Activated naive CD8-positive, alpha-beta T cell treated with anti-CD3 and anti-CD28 coated beads, Interleukin-2, amount 50 U/mL, for 24 hours (primary cell): ENCODE measurements at places on chromosomes 4 and X.

DNA sequence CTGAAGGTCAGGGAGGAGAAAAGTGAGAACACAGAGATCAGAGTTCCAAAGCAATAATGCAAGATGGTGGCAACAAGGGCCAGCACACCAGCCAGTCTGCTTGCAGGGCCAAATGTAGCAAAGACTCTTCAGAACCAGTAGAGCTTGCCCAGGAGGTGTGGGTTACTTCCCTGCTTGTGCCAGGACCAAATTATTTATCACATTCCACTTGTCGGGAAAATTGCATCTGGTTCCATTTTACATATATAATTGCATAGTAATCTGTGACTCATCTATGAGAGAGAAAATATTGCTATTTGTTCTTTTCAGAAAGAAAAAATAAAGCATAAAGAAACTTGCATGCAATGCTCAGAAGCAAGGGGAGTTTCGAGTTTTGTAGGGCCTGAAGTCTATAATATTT lies 41.4 kb downstream of the MAML3 start:
- DNase-seq: no peak

DNA sequence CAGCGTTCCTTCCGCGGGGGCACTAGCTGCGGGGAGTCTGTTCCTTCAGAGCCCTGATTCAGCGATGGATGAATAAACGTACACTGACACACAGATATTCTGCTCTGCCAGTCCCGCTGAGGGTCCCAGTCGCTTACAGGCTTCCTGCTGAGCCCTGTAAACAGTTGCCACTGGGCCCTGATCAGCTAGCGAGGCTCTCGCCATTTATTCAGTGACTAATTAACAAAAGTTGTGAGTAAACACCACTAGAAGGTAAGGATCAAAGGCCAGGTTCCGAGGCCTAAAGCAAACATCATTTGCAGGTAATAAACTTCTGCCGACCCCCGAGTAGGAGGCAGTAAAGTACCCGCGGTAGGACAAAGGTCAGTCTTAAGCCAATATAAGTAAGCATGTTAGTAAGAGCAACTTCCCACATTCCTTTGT lies 442.6 kb upstream of the GALNT7 start:
- no peak for DNase-seq

DNA sequence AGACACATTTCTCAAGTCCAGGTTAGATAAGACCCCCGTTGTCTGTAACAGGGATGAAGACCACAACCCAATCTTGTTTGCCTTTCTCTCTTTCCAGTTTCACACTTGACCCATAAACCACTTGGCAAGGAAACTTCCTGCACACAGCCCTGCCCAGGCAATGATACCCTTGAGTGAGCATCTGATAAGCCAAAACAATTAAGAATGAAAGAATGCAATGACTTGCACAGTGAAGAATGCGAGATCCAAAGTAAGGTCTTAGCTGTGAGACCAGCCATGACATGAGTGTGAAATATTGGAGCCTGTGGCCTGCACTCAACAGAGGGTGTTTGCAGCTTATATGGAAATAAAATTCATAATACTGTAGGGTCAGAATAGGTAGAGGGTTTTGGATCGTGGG lies 37.9 kb upstream of the MXRA5 start:
- no peak for DNase-seq

GRCh38 chr4:182216005-182216404 lies 27.2 kb upstream of the TENM3 start:
- no peak for DNase-seq

DNA sequence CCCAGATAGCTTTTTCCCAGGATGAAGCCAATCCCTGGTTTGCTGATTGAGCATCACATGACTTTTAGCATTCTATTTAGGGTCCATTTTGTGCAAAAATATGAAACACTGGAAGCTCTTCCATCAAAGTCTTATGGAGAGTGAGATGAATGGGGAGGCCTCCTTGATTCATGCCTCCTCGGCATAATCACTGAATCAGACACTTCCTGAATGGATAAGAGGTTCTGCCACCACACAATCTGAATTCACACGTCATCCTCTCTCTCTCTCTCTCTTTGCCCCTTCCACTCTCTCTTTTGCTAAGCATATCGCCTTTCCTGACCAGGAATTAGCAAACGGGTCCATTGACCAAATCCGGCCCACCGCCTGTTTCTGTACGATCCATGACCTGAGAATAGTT lies 68.7 kb downstream of the CRMP1 start:
- no peak for DNase-seq

- DNase-seq: no peak
Observed at GRCh38 chr4:91288702-91289311, 1015.0 kb upstream of the GRID2 start.

DNA sequence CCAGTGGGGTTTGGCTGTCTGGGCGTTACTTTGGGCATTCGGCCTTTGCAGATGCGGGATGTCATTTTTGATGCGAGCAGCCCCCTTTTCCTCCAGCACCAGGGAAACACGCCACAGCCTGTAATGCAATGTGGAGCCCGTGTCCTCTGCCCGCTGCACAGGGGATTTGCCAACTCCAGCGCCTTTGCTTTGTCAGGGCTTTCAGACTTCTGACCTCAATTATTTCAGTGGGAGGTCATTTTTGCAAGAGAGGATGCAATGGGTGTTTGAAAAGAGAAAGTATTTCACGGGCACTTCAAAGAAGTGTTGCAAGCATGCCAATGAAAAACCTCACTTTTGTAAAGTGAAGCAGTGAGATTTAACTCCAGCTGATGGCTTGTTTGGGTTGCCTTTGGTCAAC lies 11.5 kb downstream of the CLCN4 start:
- no peak for DNase-seq

GRCh38 chr4:188037003-188037713 lies 41.6 kb downstream of the ZFP42 start:
- DNase-seq: no peak

GRCh38 chr4:180799798-180800197 lies 1443.4 kb upstream of the TENM3 start:
- no peak for DNase-seq

DNA sequence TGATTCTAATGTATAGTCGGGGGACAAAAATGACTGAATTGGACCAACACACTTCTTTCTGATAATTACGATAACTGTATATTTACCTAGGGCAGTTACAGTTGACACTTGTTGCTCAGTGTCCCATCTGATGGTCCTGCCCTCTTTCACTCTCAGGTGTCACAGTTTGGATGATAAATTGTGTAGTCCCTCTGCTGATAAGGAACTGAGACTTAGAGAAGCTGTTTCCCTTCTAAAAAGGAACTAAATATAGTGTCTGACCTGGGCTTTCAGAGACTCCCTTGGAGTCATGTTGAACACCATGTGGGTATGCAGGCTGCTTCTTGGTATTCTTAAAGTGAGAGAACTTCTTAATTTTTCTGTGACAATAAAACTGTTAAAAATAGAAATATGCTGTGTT lies 23.7 kb upstream of the PNPLA4 start:
- DNase-seq: no peak

GRCh38 chr4:74364652-74365491 lies at the start of gene EREG:
TSS of gene EREG (plus strand) at chr4:74365145. CDS start at chr4:74365309, 164 bp downstream.
- DNase-seq: peak; percentile 18

GRCh38 chrX:151458824-151459223 lies 61.8 kb downstream of the VMA21 start:
- no peak for DNase-seq

DNA sequence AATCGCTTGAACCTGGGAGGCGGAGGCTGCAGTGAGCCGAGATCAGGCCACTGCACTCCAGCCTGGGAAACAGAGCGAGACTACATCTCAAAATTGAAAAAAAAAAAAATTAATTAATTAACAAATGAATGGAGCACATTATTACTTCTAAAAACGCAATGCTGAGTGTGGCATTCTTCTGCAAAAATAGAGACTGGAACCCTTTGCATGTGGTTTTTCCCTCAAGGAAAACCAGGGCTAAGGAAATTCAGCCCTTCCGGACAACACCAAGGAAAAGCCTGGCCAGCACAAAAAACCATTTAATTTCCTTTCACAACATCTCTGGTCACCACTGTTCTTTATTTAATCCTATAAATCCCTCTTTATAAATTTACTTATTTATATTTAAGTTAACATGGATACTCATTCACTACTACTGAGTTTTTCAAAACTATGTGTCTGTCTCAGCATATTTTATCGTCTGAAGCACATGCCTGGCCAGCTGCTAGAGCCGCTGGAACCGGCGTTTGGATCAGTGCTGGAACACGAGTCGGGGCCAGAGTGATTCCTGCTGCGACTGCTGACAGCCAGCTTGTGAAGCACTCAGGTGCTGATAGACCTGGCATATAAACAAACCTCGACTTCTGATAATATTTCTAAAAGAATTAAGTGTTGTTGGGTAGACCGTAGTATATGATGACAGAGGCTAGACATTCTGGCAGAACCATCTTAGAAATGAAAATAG lies 84.5 kb upstream of the WWC2 start:
- DNase-seq: no peak

GRCh38 chrX:24184018-24184417 lies 34.5 kb downstream of the ZFX start:
- no peak for DNase-seq

DNA sequence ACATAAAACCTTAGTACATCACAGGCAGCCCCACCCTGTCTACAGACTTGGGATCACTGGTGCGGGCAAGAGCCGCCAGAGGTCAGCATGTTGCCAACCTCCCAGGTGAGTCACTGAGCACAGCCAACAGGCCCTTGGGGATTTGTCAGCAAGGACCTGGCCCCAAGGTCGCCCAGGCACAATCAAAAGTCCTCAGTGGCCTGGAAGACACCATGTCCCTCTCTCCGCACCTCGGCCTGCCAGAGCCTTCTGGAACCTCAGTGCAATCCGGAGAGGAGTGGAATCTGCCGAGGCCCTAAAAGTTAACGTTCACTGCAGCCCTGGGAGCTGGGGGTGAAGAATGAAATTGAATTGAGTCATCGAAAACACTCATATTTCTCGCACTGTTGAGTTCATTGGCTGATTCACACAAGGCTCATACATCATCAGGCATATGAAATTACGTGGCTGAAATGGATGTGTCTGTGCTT lies 74.3 kb downstream of the WFS1 start:
- DNase-seq: no peak

- DNase-seq: no peak
Observed at GRCh38 chr4:68209003-68209402, 36.5 kb downstream of the TMPRSS11B start.

DNA sequence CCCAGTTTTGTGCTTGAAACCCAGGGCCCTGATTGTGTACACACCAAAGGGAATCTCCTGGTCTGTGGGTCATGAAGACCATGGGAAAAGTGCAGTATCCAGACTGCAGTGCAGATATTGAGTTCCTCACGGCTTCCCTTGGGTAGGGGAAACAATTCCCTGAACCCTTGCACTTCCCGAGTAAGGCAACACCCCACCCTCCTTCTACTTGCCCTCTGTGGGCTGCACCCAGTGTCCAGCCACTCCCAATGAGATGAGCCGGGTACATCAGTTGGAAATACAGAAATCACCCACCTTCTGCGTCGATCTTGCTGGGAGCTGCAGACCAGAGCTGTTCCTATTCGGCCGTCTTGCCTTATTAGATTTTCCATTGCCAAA lies 134.2 kb downstream of the FNIP2 start:
- no peak for DNase-seq

DNA sequence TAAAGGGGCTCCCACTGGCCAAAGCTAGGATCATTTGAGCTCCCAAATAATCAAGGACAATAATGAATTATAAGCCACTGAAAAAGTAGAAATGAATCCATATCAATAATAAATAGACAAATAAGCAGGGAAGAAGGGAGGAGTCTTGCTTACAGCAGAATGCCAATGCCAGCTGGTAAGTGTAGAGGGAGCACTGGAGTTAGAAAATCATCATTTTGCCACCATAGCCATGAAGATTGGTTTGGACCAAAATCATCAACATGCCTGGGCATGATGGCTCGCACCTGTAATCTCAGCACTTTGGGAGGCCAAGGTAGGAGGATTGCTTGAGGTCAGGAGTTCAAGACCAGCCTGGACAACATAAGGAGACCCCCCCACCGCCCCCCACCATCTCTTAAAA lies 20.4 kb upstream of the SH3KBP1 start:
- no peak for DNase-seq

GRCh38 chr4:24801136-24801855 lies 5.9 kb downstream of the SOD3 start:
- DNase-seq: no peak

GRCh38 chrX:35664833-35665232 lies 133.3 kb upstream of the MAGEB16 start:
- no peak for DNase-seq

DNA sequence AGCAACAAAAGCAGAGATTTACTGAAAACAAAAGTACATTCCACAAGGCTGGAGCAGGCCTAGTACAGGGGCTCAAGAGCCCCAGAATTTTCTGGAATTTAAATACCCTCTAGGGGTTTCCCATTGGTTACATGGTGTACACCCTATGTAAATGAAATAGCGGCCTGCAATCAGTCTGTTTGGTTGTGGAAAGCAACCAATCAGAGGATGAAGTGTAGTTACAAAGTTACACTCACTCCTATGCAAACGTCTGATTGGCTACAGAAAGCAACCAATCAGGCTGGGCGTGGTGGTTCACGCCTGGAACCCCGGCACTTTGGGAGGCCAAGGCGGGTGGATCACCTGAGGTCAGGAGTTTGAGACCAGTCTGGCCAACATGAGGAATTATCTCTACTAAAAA lies 13.8 kb upstream of the TXLNG start:
- no peak for DNase-seq

DNA sequence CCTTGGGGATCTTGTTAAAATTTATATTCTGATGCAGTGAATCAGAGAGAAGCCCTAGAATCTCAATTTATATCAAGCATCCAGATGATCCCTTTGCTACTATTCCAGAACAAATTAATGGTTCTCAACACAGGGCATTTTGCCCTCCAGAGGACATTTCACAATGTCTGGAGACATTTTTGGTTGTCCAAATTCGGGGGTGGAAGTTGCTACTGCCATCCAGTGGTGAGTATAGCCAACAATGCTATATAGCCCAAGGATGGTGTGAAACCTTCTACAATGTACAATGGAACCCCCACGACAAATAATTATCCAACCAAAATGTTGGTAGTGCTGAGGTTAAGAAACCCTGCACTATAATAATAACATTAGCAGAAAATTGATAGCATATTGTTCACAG lies 2440.0 kb downstream of the PCDH7 start:
- DNase-seq: no peak

GRCh38 chr4:6020613-6021012 lies 2.4 kb upstream of the C4orf50 start:
- DNase-seq: no peak

DNA sequence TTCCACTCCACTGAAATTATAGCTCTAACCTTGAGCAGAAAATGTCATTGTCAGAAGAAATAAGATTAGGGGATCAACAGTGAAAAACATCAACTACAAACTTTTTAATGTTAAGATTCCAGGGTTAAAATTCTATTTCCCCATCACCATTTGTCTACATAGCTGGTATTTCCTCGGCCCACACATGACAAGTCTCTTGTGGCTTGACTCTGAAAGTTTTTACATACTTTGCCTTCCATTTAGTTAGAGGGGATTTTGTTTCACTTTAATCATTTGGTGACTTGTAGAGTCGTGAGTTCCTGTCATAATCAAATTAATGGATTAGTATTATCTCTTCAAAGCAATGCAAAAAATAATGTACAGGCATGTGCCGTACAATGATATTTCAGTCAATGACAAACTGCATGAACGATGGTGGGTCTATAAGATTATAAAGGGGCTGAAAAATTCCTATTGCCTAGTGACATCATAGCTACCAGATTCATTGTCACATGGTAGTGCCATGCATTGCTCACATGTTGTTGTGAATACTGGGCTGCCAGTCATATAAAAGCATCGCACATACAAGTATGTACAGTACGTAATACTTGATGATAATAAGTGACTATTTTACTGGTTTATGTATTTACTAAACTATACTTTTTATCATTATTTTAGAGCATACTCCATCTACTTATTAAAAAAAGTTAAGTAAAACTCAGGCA lies 72.0 kb downstream of the ING2 start:
- no peak for DNase-seq
